DMS53 (cell line): ENCODE measurements at places on chromosomes 2 and 18.

GRCh38 chr2:224780106-224780505, 63.9 kb upstream of the CCDC195 start:
- DNase-seq, result no peak

- DNase-seq, result no peak
Observed at GRCh38 chr18:34592481-34592880, 117.6 kb upstream of the DTNA start.

DNA sequence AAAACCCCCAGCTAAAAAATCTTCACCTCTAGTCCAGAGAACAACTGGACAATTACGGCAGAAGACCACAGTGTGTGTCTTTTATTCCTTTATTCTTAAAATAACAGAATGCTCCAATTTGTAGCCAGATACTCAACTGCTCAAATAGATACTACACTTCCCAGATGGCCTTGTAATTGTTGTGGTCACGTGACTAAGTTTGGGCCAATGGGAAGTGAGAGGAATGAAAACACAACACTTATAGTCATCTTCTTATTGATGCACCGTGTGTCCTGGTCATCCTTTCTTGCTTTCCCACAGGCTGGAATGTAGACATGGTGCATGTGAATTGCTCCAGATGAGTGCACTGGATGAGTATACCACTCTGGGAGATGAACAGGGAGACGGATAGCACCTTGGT, 145.1 kb downstream of the CDC42EP3 start:
- peak; percentile 12 for DNase-seq

- no peak for DNase-seq
Observed at GRCh38 chr2:105935063-105935462, 190.4 kb downstream of the NCK2 start.

DNA sequence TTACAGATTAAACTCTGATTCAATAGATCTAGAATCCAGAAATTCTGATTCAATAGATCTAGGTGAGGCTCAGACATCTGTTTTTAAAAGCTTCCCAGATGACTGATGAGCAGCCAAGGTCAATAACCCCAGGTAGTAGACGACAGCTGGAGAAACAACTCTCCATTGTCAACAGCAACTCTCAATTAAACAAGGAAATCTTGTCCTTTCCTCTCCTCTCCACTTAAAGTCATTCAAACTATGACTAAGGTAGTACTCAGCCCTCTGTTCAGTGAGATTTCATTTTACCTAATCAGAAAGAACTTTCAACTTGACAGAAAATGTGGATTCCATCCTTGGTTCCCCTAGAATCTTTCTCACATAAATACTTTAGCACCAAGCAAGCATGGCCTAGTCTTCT, 94.6 kb upstream of the SCG2 start:
- peak; percentile 93 for DNase-seq

DNA sequence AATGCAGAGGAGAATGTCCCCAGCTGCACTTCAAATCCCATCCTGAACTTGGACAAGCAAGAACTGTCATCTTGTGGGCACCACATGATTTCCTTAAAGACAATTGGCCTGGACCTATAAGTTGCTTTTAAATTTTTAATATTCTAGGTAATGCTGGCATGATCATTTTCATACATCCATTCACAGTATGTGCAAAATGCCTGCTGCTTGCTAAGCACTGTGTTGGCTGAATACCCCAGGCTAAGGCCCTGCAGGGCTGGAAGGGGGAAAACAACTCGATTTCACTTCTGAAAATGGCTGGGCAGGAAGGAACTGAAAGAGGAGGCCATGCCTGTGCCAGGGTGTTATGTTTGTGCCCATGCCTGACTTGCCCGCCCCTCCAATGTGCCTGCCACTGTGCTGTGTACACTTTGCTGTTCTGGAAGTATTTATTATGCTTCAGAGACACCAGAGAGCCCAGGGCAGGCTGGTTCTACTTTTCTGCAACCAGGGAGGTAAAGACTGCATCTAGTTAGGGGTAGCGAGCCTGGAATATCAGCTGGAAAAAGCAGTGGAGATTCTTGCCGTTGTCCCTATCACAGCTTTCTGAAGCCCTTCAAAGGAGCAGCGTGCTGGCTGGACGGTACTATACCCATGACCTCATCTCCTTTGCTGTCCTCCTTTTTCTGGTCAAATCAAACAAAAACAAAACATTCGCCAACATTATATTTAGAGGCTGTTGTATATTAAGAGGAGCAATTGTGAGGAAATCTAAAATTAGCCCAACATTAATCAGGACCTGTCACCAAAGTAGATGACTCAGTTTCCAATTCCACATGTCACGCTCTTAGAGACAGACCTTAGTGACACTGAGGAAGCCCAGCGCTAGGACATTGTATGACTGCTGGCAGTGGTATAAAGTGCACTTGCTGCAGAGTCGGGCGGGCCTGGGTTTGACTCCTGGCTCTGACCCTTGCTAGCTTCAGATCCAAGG, 158.1 kb downstream of the DDX1 start:
- no peak for DNase-seq

DNA sequence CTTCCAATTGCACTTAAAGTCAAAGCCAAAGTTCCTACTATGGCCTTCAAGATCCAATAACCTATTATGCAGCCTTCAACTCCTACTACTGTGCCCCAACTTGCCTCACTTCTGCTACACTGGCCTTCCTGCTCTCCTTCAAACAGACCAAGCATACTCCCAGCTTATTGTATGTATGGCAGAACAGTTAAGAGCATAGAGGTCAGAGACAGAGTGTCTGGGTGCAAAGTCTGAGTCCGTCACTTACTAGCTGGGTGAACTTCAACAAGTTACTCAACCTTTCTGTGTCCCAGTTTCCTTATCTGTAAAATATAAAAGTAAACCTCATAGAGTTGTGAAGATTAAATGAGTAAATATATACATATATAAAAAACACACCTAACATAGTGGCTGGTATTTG, 37.2 kb downstream of the YES1 start:
- no peak for DNase-seq

DNA sequence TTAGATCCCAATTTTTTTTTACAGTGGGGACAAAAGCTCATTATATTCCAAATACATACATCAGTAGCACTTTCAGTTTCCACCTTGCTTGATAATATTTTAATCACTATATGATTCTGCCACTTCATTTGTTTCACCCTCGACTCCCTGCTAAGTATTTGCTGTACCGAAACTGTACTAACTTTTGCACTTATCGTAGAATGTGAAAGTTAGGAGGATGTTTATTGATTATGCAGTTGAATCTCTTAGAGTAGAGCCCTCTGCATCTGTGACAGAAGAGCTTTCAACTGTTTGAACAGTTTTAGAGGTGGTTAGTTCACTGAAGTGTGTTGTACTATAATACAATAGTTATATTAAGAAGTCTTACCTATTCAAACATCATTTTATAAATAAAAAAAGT, 20.8 kb downstream of the NCOA1 start:
- no peak for DNase-seq

- DNase-seq, result no peak
Observed at GRCh38 chr2:10720306-10720705, 1.1 kb upstream of the ATP6V1C2 start.

- DNase-seq, result no peak
Observed at GRCh38 chr18:75156139-75156750, 52.7 kb downstream of the PTGR3 start.

- no peak for DNase-seq
Observed at GRCh38 chr2:33897741-33898140, 298.6 kb upstream of the FAM98A start.

- DNase-seq, result no peak
Observed at GRCh38 chr2:37570773-37571586, 100.5 kb downstream of the CDC42EP3 start.

GRCh38 chr2:232926431-232926939, 56.4 kb downstream of the SNORC start:
- no peak for DNase-seq

DNA sequence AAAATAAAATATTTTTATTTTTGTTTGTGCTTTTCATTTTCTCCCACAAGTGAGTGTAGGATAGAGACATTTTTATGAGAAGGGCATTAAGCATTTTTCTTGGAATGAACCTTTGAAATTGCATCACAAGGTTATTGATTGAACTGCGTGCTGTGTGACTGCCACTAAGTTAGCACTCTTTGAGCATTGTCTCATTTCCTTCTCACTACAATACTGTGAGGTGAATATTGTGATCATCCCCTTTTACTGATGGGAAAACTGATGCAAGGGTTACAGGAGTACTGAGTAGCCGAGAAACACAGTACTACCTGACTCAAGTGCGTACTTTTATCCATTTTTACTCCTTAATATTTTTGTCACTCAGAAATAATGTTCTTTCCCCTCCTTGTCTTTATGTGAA, 2.0 kb downstream of the NBEAL1 start:
- no peak for DNase-seq

- no peak for DNase-seq
Observed at GRCh38 chr2:165634855-165635254, 159.2 kb downstream of the GALNT3 start.

GRCh38 chr18:36529747-36530146, 232.2 kb downstream of the FHOD3 start:
- no peak for DNase-seq

- DNase-seq, result no peak
Observed at GRCh38 chr18:31591113-31591512, 564 bp upstream of the TTR start.

GRCh38 chr2:33494155-33494779, 17.8 kb downstream of the RASGRP3 start:
- DNase-seq, result peak; percentile 46

- peak; percentile 45 for DNase-seq
Observed at GRCh38 chr18:37282386-37283037, 283.1 kb downstream of the CELF4 start.
